ENCODE measurements at places on chromosomes 6 and 20. TPM values are rescaled to one million over a fixed set of nuclear protein-coding genes. Genes with fewer than 3 reads are reported as not detected.

GRCh38 chr20:58693226-58694006, 816 bp downstream of the NPEPL1 start:
- peak overlapping the region; percentile 77 for H3K27ac ChIP-seq
- DNase-seq = no peak
- no peaks in the 10 kb centered on the region for H3K27me3 ChIP-seq
- no peaks in the 10 kb centered on the region for H3K36me3 ChIP-seq
- H3K4me3 ChIP-seq = peak overlapping the region; percentile 44

- no peak overlapping the region for H3K4me3 ChIP-seq
- H3K27me3 ChIP-seq = no peaks in the 10 kb centered on the region
- no peak for DNase-seq
- no peaks in the 10 kb centered on the region for H3K36me3 ChIP-seq
These were observed 93.1 kb upstream of the TIAM2 start for GRCh38 chr6:154901876-154902552.

SLC44A4 gene
- total RNA-seq = not detected

DNA sequence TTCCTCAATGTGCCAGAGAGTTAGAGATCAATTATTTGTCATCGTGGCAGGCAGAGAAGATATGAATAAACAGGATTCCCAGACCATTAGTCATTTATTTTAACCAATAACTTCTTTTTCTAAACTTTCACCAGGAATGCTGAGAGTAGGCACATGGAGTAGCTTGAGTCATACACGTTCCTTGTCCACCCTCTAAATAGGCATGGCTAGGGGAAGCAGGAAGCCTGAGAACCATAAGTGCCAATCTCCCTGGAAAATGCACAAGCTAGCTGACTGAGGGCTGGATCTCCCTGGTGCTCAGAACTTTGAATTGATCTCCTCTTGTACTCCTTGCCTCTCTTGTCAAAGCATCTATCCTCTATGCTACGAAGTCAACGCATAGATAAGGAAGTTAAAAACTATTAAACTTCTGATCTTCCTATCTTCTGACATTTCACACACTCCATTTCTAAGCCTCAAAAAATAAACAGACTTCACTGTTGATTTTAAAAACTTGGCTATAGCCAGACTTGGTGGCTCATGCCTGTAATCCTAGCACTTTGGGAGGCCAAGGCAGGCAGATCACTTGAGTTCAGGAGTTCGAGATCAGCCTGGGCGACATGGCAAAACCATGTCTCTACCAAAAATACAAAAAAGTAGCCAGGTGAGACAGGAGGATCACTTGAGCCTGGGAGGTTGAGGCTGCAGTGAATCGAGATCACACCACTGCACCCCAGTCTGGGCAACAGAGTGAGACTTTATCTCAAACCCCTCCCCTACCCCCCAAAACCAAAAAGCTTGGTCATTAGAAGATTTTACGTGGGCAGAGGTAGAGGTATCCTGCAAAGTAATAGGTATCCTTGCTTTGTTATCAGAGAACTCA, 11.8 kb downstream of the ADTRP start:
- peaks cover 3% of the 10 kb centered on the region for H3K4me1 ChIP-seq
- no peak for DNase-seq
- H3K27me3 ChIP-seq = no peaks in the 10 kb centered on the region
- H3K36me3 ChIP-seq = no peaks in the 10 kb centered on the region

KHDC1L gene
- total RNA-seq = not detected

- no peaks in the 10 kb centered on the region for H3K27me3 ChIP-seq
- peak overlapping the region; percentile 37 for H3K4me3 ChIP-seq
- peak; percentile 77 for DNase-seq
- peaks cover 83% of the 10 kb centered on the region for H3K4me1 ChIP-seq
- peak overlapping the region; percentile 95 for H3K27ac ChIP-seq
- H3K36me3 ChIP-seq = no peaks in the 10 kb centered on the region
These were observed 55.9 kb upstream of the TRAF3IP2 start for GRCh38 chr6:111661541-111662061.

Data from gastrocnemius medialis (tissue), 4 donors.